Occipital lobe (tissue), 3 donors: ENCODE measurements at places on chromosomes 16 and 17. TPM values are rescaled to one million over a fixed set of nuclear protein-coding genes. Genes with fewer than 3 reads are reported as not detected.

GRCh38 chr16:78956859-78957258 lies 643.7 kb downstream of the MAF start:
- no peak for DNase-seq

DNA sequence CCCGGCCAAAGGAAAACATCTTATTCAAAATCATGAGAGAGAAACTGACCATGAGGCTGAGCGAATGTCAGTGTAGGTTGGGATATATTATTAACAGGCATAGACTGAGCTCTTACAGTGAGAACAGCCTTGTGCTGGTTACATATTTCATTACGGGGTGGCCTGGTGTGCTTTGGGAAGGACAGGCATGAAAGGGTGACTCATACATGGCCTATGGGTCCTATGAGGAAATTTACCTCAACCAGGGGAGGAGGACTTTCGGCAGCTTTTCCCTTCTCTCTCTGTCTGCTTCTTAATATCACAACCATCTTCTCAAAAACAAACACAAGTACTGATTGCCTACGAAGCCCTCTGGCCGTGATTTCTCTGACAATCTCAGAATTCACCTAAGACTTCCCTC lies 579.1 kb downstream of the CDH13 start:
- no peak for DNase-seq

GRCh38 chr16:12067714-12068401 lies 91.3 kb downstream of the SNX29 start:
- peak; percentile 39 for DNase-seq

GRCh38 chr16:73743665-73744496 lies 552.7 kb upstream of the PSMD7 start:
- DNase-seq: no peak

DNA sequence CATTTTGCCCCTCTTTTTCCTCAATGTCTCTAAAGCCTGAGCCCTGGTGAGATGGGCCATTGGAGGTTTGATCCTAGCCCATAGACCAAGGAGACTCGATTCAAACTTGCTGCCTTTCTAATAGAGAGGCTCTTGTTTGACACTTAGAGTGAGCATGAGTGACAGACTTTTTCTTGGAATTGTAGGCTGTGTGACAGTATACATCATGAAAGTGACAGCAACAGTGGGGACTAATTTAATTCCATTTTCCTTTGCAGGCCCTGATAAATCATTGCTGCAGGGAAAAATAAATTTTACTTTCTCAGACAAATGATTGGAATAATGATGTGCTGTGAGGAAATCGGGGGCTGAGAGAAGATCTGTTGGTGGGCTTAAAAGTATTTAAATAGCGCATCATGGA lies 169.0 kb upstream of the NOL11 start:
- DNase-seq: no peak

DNA sequence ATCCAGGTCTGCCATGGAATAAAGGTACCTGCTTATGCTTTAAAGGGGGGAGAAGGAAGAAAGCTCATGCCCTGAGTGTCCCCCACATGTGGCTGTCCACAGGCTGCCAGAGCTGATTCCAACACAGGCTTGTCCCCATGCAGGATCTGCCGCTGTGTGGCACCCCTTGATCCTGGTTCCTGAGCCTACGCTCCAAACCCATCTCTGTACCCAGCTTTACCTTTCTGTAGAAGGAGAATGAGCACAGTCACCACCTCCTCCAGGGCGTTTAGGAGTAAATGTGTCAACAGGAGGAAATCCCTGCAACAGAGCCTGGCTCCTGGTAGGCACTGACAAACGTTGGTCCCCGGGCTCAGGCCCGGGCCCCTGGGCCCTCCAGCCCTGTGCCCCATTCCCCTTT lies 175.6 kb downstream of the RBFOX3 start:
- no peak for DNase-seq

GRCh38 chr17:22278302-22279275 lies 586.3 kb downstream of the KCNJ18 start:
- DNase-seq: no peak

Gene DPEP1
- total RNA-seq: 3.9 TPM

Gene EIF1
- total RNA-seq: 95.5 TPM

- DNase-seq: no peak
Observed at GRCh38 chr17:41448506-41448905, 7.7 kb upstream of the KRT38 start.

- DNase-seq: no peak
Observed at GRCh38 chr16:50400312-50400966, 31.7 kb upstream of the BRD7 start.

DNA sequence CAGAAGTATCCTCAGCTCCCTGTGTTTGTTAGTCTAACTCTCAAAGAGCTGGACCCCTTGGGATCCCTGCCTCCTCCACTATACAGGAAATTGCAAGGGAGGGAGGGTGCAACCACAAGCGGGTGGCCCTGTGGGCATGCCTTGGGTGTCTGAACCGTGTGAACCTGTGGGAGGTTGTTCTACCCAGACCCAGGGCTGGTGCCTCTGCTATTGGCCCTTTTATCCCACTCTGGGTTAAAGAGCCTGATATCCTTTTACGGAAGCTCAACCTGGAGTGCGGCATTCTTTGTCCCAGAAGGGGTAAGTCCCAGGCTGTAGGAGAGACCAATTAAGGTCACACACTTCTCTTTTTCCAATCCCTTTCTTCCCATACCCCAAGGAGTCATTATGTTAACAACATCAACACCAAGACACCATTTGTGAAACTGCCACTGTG lies 53.4 kb downstream of the ARSG start:
- no peak for DNase-seq

- DNase-seq: no peak
Observed at GRCh38 chr16:12311877-12312276, 335.3 kb downstream of the SNX29 start.

- DNase-seq: no peak
Observed at GRCh38 chr17:83161298-83162034, 82.1 kb downstream of the METRNL start.

DNA sequence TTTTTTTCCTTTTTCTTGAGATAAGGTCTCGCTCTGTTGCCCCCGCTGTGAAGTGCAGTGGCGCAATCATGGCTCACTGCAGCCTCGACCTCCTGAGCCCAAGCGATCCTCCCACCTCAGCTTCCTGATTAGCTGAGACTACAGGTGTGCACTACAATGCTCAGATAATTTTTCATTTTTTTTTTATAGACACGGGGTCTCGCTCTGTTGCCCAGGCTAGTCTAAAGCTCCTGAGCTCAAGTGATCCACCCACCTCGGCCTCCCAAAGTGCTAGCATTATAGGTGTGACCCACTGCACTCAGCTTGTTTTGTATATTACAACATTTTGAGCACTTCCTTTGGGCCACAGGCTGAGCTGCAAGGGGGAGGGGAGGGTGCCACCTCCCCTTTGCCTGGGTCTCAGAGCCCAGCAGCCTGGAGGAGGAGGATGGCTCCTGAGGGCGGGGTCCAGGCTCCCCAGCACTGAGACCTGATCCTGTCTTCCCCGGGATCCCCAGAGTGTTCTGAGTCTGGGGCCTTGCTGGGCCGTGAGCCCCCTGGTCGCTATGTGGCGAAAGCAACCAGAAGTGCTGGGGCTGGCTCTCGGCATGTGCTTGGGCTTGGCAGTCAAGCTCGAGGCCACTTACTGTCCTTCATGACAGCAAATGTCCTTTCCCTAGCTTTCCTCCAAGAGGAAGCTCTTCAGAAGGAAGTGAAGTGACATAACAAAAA lies 8.1 kb downstream of the DEF8 start:
- no peak for DNase-seq

DNA sequence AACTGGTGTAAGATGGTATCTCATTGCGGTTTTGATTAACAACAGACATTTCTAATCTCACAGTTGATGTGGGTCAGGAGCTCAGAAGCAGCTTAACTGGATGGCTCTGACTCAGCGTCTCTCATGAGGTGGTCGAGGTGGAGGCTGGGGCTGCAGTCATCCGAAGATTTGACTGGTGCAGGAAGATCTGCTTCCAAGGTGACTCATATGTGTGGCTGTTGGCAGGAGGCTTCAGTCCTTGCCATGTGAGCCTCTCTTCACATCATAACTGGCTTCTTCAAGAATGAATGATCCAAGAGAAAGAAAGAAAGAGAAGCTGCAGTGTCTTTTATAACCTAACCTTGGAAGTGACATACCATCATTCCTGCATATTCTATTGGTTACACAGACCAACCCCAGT lies 376.1 kb downstream of the SEC14L1 start:
- DNase-seq: no peak

DNA sequence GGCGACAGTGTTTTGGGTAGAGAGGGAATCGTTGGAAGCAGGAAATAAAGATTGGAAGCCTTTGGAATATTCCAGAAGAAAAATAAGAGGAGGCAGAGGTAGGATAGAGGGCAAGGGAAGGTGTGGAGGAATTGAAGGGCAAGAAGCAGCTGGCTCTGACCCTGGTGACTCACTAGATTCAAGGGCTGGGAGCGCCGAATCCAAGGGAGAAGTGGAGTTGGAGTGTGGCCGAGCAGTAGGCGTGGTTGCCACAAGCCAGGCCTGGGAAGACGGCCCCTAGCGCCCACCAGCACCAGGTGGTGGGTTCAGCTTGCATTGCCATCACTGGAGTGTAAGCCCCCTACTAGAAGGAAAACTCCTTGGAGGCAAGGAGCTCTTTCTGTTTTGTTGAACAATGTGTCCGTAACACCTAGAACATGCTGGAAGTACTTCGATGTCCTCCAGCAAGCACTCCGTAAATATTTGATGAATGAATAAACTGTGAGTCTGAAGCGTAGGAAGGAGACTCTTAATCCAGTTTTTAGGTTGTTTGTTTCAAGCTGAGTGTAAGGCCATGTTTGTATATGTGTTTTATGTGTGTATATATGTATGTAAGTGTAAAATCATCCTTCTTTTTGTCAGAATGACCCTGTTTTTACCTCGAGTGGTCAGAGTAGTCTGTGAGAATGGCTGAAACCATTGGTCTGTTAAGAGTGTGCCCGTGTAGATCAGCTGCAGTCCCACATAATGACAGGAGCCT lies 139.5 kb downstream of the CMIP start:
- no peak for DNase-seq

GRCh38 chr16:59635674-59636073 lies 901.6 kb upstream of the GOT2 start:
- no peak for DNase-seq

Gene PERCC1
- total RNA-seq: not detected

Gene FSCN2
- 5.6 TPM for total RNA-seq

- DNase-seq: no peak
Observed at GRCh38 chr16:16025214-16025968, 76.0 kb downstream of the ABCC1 start.

GRCh38 chr17:21034340-21035235 lies 8.2 kb downstream of the USP22 start:
- no peak for DNase-seq

GRCh38 chr17:35617505-35617904 lies 30.4 kb downstream of the AP2B1 start:
- no peak for DNase-seq

DNA sequence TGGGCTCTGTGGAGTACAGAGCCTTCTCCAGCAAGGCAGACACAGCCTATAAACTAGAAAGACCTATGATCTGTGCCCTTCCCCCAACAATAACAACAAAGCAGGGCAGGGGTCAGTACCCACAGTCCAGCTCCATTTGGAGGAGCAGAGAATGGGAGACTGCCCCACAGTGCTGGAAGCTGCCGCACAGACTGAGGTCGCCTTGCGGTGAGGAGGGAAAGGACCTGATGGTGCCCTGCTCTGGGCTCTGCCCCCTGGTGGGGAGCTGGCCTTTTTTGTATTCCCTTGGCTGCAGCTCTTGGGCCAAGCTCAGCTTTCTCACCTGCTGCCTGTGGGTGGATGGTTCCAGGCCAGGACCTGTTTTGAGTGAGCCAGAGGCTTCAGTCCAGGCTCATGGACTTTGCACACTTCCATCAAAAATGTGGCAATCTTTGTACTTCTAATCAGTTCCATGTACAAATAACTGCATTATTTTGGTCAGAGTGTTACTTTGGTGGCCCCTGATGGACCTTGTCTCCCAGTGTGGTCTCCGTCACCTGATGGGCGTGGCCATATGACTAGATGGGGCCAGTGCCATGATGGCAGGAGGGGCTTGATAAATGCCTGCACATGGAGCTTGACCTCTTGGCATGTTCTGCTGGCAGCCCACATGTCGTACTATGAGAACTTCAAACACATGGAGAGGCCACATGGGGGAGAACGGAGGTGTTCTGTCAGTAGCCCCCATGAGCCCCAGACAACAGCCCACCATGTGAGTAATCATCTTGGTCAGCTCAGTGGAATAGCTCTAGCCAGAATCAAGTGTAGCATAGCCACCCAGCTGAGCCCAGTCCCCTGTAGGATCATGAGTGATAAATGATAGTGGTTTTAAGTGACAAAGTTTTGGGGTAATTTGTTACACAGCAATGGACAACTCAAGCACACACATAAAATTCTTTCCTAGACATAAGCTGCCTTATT lies 24.2 kb downstream of the B9D1 start:
- no peak for DNase-seq

Gene RBFOX1
- total RNA-seq: 78.0 TPM

DNA sequence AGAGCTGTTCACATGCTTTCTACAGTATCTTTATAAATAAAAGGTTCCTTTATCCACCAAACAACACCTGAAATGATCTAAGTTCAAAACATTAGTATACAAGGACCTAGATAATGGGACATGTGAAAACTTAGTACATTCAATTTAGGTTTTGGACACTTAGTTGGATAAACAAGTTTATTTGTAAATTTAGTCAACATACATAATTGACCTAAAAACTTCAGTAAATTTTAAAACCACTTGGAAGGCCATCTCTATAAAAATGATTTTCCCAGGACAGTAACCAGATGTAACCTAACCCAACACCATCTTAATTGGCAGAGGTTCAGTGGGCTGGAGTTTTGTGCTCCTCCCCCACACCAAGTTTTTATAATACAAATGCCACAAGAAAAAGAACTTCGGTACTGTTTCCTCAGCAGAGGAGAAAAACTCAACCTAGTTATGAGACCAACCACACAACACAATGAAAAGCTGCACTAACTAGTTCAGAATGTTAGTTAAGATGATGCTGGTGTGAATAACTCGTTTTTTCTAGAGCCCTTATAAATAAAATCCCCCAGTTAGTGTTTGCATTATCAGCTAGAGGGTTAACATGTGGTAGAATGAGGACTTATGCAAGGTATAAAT lies 7.2 kb upstream of the UNK start:
- DNase-seq: no peak

- DNase-seq: no peak
Observed at GRCh38 chr16:11389631-11390565, 44.6 kb downstream of the RMI2 start.

Gene ANTKMT
- 11.5 TPM for total RNA-seq

GRCh38 chr17:61072648-61073047 lies 327.0 kb upstream of the TBX2 start:
- no peak for DNase-seq

- DNase-seq: no peak
Observed at GRCh38 chr17:45640141-45640850, 143.8 kb upstream of the CRHR1 start.

Gene MYO15B
- total RNA-seq: 15.9 TPM

GRCh38 chr16:84819644-84820304 lies at the start of gene CRISPLD2:
CRISPLD2 (plus strand) TSS chr16:84819985; CDS start chr16:84838496, 18,511 bp downstream.
- DNase-seq: peak; percentile 89
